ENCODE measurements at places on chromosomes 3 and 15. TPM values are rescaled to one million over a fixed set of nuclear protein-coding genes. Genes with fewer than 3 reads are reported as not detected.

The KNG1 gene
- not detected for total RNA-seq

DNA sequence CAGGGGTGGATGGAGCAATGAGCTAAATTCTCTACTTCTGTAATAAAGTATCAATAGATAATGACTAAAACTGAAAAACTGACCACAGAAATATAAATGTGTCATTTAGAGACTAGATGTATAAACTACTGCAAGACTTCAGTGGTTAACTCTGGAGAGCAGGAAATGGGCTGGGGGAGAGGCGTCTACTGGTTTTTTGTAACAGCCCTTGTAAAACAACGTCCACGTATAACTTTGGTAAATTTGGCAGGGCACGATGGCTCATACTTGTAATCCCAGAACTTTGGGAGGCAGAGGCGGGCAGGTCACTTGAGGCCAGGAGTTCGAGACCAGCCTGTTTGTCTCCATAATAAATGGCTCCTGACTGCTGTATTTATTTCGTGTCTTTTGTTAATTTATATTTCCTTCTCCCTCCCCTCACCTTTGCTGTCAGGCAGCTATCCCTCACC is 12.5 kb downstream of the RAB27A start:
- H3K4me3 ChIP-seq = peak overlapping the region; percentile 70
- H3K36me3 ChIP-seq = no peaks in the 10 kb centered on the region
- DNase-seq = no peak
- H3K27ac ChIP-seq = peak overlapping the region; percentile 95

The SETMAR gene
- total RNA-seq = 13.0 TPM

DNA sequence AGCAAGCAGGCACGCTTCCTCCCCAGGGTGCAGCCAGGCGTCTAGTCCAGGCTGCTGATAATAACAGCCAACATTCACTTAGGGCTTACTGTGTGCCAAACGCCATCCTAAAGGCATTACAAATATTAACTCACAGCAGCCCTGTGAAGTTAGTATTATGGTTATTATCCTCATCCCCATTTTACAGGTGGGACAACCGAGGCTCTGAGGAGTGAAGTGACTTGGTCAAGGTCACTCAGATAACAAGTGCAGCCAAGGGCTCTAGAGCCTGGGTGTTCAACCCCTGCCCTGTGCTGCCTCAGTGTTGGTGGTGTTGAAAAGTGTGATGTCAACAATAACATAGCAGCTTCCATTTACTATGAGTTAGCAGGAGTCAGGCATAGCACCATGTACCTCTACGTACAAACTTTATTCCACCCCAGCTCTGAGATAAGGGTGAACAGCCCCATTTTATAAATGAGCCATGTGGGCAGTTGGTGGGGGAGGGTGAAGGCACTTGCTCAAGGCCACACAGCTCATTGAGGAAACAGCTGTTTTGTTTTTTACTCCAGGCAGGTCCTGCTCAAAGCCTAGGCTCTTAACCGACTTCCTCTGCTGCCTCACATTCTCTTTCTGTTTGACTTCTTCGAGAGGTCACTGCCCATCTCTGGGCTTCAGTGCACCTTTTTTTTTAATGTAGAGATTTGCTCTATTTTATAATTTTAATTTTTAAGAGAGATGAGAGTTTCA is 24.0 kb upstream of the TRH start:
- no peak for DNase-seq
- no peaks in the 10 kb centered on the region for H3K36me3 ChIP-seq
- no peaks in the 10 kb centered on the region for H3K4me1 ChIP-seq
- no peaks in the 10 kb centered on the region for H3K27me3 ChIP-seq
- H3K4me3 ChIP-seq = no peak overlapping the region
- H3K27ac ChIP-seq = no peak overlapping the region

DNA sequence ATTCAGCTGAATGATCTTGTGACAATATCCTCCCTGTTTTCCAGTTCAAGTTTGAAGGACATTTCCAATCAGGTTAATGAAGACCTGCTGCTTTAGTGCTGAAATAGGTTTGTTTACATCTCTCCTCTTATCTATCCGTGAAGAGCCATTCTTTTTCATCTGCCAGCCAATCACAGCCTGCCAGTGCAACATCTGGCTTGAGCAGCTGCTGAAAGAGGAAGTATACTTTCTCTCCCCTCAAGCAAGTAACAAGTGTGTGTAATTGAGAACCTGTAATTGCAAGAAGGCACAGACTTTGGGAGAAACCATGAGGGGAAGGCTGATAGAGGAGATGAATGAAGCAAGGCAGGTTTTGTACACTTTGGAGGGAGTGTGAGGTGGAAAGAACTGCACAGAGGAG is 404.3 kb downstream of the AGBL1 start:
- no peak for DNase-seq
- peaks cover 2% of the 10 kb centered on the region for H3K27me3 ChIP-seq
- no peaks in the 10 kb centered on the region for H3K36me3 ChIP-seq
- peaks cover 4% of the 10 kb centered on the region for H3K4me1 ChIP-seq
- H3K4me3 ChIP-seq = no peak overlapping the region

The FBXO40 gene
- total RNA-seq = not detected

The LRTM1 gene
- total RNA-seq = not detected

GRCh38 chr3:147383617-147384016 is 22.7 kb downstream of the ZIC4 start:
- peaks cover 67% of the 10 kb centered on the region for H3K27me3 ChIP-seq
- H3K36me3 ChIP-seq = peaks cover 7% of the 10 kb centered on the region
- H3K4me3 ChIP-seq = no peak overlapping the region
- DNase-seq = no peak
- H3K27ac ChIP-seq = no peak overlapping the region

- H3K27ac ChIP-seq = no peak overlapping the region
- no peaks in the 10 kb centered on the region for H3K36me3 ChIP-seq
- no peak overlapping the region for H3K4me3 ChIP-seq
- H3K27me3 ChIP-seq = peaks cover 43% of the 10 kb centered on the region
Measured at GRCh38 chr15:82663186-82663600, 16.0 kb upstream of the CPEB1 start.

- H3K27me3 ChIP-seq = no peaks in the 10 kb centered on the region
- H3K36me3 ChIP-seq = no peaks in the 10 kb centered on the region
- no peak overlapping the region for H3K4me3 ChIP-seq
- no peak overlapping the region for H3K27ac ChIP-seq
- H3K4me1 ChIP-seq = no peaks in the 10 kb centered on the region
Measured at GRCh38 chr3:1294586-1294985, 201.8 kb downstream of the CNTN6 start.

GRCh38 chr3:116707531-116707930 is 2.0 kb upstream of the TUSC7 start:
- no peak overlapping the region for H3K27ac ChIP-seq
- H3K27me3 ChIP-seq = no peaks in the 10 kb centered on the region
- H3K4me3 ChIP-seq = no peak overlapping the region
- H3K36me3 ChIP-seq = no peaks in the 10 kb centered on the region
- DNase-seq = no peak
- H3K4me1 ChIP-seq = no peaks in the 10 kb centered on the region

The MNS1 gene
- total RNA-seq = not detected

- DNase-seq = no peak
- H3K4me3 ChIP-seq = no peak overlapping the region
- H3K4me1 ChIP-seq = no peaks in the 10 kb centered on the region
Measured at GRCh38 chr3:140467796-140468315, 210.0 kb upstream of the TRIM42 start.

GRCh38 chr3:149160754-149161300 is 31.4 kb downstream of the HPS3 start:
- H3K4me1 ChIP-seq = peaks cover 10% of the 10 kb centered on the region
- no peak overlapping the region for H3K27ac ChIP-seq
- no peak overlapping the region for H3K4me3 ChIP-seq
- H3K27me3 ChIP-seq = no peaks in the 10 kb centered on the region
- peaks cover 81% of the 10 kb centered on the region for H3K36me3 ChIP-seq

The MYL3 gene
- total RNA-seq = not detected

GRCh38 chr3:148711981-148712666 is 14.4 kb downstream of the AGTR1 start:
- H3K27ac ChIP-seq = no peak overlapping the region
- no peaks in the 10 kb centered on the region for H3K4me1 ChIP-seq
- H3K4me3 ChIP-seq = no peak overlapping the region
- H3K27me3 ChIP-seq = no peaks in the 10 kb centered on the region

The ACKR2 gene
- 0.85 TPM for total RNA-seq

- no peak for DNase-seq
- no peak overlapping the region for H3K4me3 ChIP-seq
- H3K4me1 ChIP-seq = no peaks in the 10 kb centered on the region
- H3K27me3 ChIP-seq = no peaks in the 10 kb centered on the region
Measured at GRCh38 chr3:43733459-43734384, 43.0 kb downstream of the ABHD5 start.
